Colonic mucosa (tissue), 4 donors: ENCODE measurements at places on chromosomes 3 and 15. TPM values are rescaled to one million over a fixed set of nuclear protein-coding genes. Genes with fewer than 3 reads are reported as not detected.
A peak's percentile ranks its signal among the peaks of the same experiment; 100 is the strongest.

DNA sequence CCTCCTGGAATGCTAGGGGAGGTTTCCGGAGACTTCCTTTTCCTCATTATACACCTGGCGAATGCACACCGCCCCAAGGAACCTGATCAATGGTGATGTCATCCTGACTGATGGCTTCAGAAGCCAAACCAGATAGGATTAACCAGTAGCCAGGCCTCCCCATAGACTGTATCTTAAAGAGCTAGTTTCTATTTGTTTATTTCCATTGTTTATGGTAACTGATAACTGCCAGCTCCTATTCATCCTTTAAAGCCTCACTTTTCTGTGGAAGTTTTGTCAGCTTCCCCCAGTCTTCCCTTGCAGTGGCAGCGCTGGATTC lies at the start of gene MKRN2OS:
Gene MKRN2OS (minus strand): TSS at position 27 of the 319 bp plus-strand sequence. CDS start 35 bp downstream, outside the sequence.
- peak within 1 kb of the TSS; percentile 27 for H3K4me3 ChIP-seq
- H3K27ac ChIP-seq: peak within 1 kb of the TSS; percentile 77
- no peaks in the 10 kb centered on the region for H3K36me3 ChIP-seq
- peak; percentile 85 for DNase-seq
- H3K27me3 ChIP-seq: no peaks in the 10 kb centered on the region

- H3K36me3 ChIP-seq: no peaks in the 10 kb centered on the region
- no peak for DNase-seq
- H3K4me1 ChIP-seq: no peaks in the 10 kb centered on the region
- no peaks in the 10 kb centered on the region for H3K27me3 ChIP-seq
- no peak overlapping the region for H3K27ac ChIP-seq
- H3K4me3 ChIP-seq: no peak overlapping the region
These were observed 237.0 kb downstream of the SCAPER start for GRCh38 chr15:76667943-76668715.

DNA sequence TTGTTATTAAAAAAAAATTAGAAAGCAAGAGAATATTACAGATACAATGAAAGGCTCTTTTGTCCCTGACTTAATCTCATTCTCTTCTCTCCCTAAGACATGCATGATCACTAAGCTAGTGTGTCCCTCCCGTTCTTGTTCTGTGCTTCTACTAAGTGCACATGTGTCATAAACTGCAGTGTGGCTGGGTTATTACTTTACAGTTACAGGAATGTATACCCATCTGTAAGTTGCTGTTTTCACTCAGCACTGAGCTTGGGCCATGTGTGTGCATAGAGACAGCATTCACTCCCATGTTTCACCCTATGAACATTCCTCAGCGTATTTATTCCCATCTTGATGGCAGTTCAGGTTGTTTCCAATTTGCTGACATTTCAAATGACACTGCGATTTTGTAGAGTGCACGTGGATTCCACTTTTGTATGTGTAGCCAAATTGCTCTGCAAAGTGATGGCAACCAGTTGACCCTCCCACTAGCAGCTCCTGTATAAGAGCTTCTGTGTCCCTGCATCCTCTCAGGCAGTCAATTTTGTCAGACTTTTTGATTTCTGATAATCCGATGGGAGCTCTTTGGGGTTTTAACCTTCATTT lies 145.8 kb upstream of the UBE2E1 start:
- no peak for DNase-seq
- no peak overlapping the region for H3K27ac ChIP-seq
- H3K4me1 ChIP-seq: no peaks in the 10 kb centered on the region
- no peaks in the 10 kb centered on the region for H3K36me3 ChIP-seq
- no peaks in the 10 kb centered on the region for H3K27me3 ChIP-seq

DNA sequence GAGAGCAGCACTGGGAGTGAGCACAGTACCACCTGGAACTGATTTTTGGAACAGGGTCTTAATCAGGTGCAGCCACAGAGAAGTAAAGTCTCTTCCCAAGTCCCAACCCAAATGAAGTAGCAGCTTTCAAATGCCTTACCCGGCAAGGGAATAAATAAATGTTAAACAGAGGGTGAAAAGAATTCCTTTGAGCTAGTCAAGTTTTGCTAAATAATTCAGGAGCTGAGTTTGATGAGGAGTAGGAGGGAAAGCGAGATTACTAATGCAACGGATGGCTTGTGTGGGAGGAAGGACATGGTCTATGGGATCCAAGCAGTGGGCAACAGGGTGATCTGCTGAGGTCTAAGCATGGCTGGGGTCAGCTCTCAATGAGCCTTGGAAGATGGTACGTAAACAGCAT lies 204.5 kb upstream of the ST8SIA2 start:
- H3K36me3 ChIP-seq: no peaks in the 10 kb centered on the region
- no peak overlapping the region for H3K4me3 ChIP-seq
- H3K27ac ChIP-seq: no peak overlapping the region
- H3K4me1 ChIP-seq: no peaks in the 10 kb centered on the region
- DNase-seq: no peak
- no peaks in the 10 kb centered on the region for H3K27me3 ChIP-seq

Gene HRG
- 0.25 TPM for total RNA-seq

Gene GHRL
- 0.67 TPM for total RNA-seq
